Thyroid gland (tissue), 4 donors: ENCODE measurements at places on chromosomes 12 and 14.
A peak's percentile ranks its signal among the peaks of the same experiment; 100 is the strongest.

GRCh38 chr14:97456958-97457357, 659.8 kb downstream of the VRK1 start:
- no peak for DNase-seq

- DNase-seq, result no peak
Measured at GRCh38 chr12:85956081-85956480, 82.0 kb downstream of the NTS start.

DNA sequence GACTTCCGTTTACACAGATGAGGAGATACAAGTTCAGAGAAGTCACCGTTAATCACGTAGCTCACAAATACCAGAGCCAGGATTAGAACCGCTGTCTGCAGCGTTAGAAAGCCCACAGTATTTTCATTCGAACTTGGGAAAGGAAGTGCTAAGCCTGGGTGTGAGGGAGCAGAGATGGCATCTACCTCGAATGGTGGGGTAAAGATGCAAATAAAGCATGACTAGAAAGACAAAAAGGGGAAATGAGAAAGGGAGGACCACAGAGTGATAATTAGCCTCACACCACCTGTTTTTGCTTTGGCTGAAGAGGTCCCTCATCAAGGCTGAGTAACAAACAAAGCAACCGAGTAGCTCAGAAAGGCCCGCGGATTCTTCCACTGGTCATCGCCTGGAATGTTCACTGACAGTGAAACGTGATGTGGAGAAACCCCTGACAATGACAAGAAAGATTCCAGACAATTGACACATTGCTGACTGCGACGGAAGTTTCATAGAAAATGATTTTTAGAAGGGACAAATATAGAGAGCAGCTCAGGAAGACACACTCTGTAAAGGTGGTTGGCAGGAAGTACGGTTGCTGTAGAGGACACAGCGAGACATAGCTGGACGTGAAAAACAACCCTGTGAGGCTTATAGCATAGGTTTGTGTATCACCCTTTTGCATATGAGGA, 31.5 kb upstream of the BHLHE41 start:
- no peak for DNase-seq

DNA sequence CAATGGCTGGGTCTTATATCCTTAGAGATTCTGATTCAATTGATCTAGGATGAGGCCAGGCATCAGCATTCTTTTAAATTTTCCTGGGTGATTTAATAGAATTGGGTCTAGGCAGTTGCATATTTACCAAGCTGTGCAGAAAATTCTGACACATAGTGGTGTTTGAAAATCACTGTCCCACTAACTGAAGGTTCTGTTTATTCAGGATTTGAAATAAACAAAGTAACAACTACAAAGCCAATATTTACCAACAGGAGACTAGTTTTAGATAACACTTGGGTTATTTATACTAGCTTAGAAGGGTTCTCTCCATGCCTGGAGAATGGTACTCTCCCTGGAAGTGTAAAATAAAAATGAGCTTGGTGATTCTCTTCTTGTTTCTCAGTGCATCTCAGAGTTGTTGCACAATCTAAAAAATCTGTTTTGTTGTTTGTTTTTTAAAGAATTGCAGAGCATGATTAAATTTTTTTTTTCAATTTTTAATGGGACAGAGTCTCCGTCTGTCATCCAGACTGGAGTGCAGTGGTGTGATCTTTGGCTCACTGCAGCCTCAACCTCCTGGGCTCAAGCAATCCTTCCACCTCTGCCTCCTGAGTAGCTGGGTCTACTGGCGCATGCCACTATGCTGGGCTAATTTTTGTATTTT, 16.9 kb downstream of the BEST3 start:
- no peak for DNase-seq

GRCh38 chr12:121038861-121039668, at the start of gene OASL:
OASL (minus strand) TSS chr12:121039246; CDS start chr12:121038971, 275 bp downstream.
- DNase-seq, result peak; percentile 5

GRCh38 chr12:89732522-89732921, 23.9 kb upstream of the ATP2B1 start:
- DNase-seq, result no peak

DNA sequence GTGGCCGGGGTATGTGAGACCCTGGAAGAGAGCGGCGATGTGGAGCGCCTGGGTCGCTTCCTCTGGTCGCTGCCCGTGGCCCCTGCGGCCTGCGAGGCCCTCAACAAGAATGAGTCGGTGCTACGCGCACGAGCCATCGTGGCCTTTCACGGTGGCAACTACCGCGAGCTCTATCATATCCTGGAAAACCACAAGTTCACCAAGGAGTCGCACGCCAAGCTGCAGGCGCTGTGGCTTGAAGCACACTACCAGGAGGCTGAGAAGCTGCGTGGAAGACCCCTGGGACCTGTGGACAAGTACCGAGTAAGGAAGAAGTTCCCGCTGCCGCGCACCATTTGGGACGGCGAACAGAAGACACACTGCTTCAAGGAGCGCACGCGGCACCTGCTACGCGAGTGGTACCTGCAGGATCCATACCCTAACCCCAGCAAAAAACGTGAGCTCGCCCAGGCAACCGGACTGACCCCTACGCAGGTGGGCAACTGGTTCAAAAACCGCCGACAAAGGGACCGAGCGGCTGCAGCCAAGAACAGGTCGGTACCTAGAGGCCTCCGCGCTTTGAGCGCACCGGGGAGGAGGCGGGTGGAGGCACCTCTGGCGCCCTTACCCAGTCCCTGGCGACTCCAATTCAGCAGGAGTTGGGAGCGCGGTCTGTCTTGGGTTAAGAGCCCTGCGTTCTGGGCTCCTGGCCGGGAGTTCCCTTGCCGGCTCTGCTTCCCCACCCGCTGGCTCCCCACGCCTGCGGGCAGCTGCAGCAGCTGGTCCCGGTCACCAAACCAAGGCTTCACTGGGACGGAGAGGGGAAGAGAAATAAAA, 700 bp downstream of the SIX6 start:
- DNase-seq, result no peak

GRCh38 chr12:82855872-82856271, 169.2 kb downstream of the TMTC2 start:
- no peak for DNase-seq

DNA sequence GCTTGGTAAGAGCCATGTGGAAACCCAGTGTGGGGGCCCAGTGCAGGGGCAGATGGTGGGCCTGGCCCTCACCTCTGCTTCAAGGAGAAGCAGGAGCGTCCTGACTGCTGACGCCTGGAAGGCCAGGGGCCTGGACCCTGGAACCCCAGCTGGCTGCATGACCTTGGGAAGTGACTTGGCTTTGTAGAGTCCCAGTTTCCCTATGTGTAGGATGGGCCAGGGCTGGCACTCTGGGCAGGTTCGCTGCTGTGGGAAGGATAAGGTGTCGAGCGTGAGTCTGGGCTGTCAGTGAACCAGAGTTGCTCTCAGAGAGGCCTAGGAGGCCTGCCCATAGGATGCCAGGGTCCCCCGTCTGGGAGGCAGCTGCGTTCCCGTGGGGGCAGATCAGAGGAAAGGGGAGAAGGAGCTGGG, 43.2 kb downstream of the TRAFD1 start:
- DNase-seq, result no peak

DNA sequence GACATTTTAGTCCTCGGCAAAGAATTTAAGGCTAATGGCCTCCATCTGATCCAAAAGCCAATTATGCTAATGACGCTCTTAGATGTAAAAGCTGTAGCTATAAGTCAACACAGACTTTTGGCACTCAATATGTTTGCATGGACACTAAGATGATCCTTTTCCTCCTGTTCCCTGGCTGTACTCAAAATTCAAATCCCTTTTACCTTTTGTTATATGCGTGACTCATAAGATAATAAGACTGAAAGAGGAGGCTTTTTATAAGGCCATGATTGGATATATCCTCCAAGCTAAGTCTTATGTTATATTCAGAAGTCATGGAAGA, 89.8 kb downstream of the PDZRN4 start:
- no peak for DNase-seq

- peak; percentile 95 for DNase-seq
Measured at GRCh38 chr12:75390899-75391538, at the start of gene GLIPR1L2. GLIPR1L2 (plus strand) TSS chr12:75391089; CDS start chr12:75391117, 28 bp downstream.

DNA sequence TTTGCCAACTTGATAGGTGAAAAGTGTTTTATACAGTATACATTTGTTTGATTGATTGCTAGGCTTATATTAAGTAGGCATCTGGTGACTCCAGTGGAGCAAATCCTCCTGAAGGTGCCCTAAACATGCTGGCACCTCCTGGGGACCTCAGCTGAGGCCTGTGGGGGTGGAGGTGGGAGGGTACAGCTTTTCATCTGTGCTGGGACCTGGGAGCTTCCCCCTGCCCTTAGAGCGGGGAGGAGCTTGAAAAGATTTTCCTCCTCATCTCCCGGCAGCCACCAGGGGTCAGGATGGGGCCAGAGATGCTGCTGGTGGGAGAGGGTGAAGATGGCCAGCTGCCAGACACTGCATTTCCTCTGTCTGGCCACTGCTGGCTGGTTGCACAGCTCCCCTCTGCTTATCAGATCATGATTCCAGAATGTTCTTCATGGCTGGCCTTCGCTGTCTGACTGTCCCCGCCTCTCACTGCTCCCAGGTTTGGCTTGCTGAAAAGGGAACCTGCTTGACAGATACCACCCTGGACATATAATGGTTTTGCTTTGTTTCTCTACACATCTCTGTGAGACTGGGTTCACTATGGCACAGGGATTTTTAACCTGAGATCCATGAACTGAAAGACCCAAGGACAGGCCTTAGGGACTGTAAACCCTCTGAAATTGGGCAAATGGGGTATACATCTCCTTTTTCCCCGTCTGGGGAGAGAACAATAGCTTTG, 10.5 kb upstream of the JPH4 start:
- DNase-seq, result peak; percentile 92

GRCh38 chr12:124752437-124753227, 111.0 kb downstream of the SCARB1 start:
- peak; percentile 91 for DNase-seq

GRCh38 chr14:69865701-69866365, 13.4 kb upstream of the SMOC1 start:
- DNase-seq, result no peak

DNA sequence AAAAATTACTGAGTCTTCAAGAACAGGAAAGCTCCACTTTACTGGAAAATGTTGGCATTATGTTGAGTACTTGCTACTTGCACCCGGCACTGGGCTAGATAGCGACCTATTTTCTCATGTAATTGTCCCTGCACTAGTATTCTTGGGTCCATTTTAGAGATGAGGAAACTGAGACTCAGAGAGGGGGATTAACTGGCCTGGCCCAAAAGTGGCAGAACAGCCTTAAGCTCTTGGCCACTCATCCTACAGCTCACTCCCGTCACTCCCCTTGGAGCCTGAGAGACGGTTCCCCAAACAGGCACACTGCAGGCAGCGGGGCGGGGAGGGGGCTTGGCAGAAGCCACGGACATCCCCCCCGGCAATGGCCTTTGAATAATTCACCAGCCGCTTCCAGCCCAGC, 113.9 kb downstream of the SCARB1 start:
- no peak for DNase-seq

- no peak for DNase-seq
Measured at GRCh38 chr14:68047906-68048305, 228.3 kb downstream of the RAD51B start.

GRCh38 chr14:102708494-102708893, 68.8 kb upstream of the TRAF3 start:
- DNase-seq, result no peak

- no peak for DNase-seq
Measured at GRCh38 chr12:118358008-118358359, 14.7 kb downstream of the TAOK3 start.

GRCh38 chr12:56999456-56999855, 6.9 kb downstream of the ZBTB39 start:
- no peak for DNase-seq

GRCh38 chr12:54437243-54437642, 18.2 kb upstream of the ITGA5 start:
- DNase-seq, result no peak

DNA sequence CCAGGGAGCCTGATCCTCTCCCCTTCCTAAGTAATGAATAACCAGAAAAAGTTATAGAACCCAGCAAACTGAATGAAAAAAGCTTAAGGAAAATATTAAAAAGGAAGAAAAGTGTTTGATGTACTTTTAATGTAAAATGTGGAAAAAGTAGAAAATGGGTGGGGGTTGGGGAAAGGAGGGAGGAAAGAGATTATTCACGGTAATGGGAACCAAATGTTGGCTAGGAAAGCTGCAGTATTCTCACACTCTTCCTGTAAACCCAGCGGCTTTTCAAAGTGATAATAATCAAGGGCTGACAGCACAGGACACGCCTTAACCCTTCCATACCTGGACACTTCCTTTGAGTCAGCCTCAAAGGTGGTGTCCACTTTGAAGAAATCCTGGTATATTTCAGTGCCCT, 139.2 kb downstream of the TGFB3 start:
- no peak for DNase-seq

DNA sequence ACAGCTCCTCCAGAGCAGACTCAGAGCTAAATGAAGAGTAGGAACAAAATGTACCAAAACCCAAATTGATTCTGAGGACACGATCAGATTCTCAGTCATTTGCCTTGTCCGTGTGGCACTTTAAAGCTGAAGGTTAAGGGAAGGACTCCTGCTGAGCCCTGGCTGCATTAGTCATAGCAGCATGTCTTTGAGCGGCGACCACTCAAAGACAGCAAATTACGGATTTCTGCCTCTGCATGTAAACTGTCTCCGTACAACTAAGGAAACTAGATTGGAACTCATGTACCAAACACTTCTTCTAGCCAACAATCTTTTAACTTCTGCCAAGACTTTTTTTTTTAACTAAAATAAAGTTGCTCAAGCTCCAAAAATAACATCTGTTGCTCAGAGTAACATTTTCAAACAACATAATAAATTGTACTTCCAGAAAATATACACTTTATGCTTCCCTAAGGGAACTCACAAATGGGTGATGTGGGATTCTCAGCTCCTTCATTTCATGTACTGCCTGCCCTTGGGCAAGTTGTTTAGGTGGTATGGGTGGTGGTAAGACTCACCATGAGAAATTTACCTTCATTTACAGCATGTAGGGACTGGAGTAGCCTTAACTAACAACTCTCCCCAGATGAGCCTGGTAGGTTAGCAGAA, 56.1 kb downstream of the RERG start:
- DNase-seq, result no peak

- DNase-seq, result no peak
Measured at GRCh38 chr12:127533353-127533752, 733.6 kb upstream of the TMEM132C start.

GRCh38 chr12:27616356-27617142, 79.7 kb upstream of the REP15 start:
- DNase-seq, result peak; percentile 17

- no peak for DNase-seq
Measured at GRCh38 chr14:106837870-106838269, 1311.5 kb downstream of the TMEM121 start.
